Liver (tissue), 10 donors: ENCODE measurements at places on chromosomes 16 and 17.
A peak's percentile ranks its signal among the peaks of the same experiment; 100 is the strongest.

DNA sequence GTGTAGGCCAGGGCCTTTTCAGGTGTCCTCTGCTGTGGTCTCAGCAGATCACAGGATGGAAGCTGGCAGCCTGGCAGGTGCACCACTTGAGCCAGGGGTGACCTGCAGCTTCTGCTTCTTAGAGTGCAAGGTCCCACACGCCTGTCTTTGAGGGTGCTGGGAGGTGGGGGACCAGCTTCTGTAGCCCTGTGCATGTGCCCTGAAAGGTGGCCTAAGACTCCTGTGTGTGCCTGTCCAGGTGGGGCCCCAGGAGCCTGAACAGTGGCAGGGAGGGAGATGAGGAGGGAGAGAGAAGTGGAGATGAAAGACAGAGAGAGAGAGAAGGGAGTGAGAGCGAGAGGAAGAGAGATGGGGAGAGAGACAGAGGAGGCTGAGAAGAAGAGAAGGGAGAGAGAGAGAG lies 46.2 kb downstream of the LGALS9 start:
- DNase-seq: no peak

- no peak for DNase-seq
Observed at GRCh38 chr17:81998691-81999438, 21.4 kb downstream of the ASPSCR1 start.

DNA sequence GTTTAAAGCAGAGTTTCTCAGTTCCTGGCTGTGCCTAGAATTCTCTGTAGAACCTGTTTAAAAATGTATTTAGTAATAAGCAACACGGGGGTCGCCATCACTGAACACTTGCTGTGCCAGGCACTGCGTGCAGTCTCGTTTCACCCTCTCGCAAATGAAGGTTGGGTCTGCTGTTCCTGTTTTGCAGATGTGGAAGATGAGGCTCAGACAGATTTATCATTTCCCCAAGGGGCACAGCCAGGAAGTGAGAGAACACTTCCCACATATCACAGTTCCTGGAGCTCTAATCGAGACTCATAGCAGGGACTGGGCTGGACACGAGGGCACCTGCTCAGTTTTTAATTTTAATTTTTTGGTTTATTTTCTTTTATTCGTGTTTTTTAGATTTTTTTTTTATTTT lies 122.7 kb downstream of the ABCC6 start:
- no peak for DNase-seq

GRCh38 chr17:6755281-6755680 lies 565 bp upstream of the XAF1 start:
- DNase-seq: no peak

DNA sequence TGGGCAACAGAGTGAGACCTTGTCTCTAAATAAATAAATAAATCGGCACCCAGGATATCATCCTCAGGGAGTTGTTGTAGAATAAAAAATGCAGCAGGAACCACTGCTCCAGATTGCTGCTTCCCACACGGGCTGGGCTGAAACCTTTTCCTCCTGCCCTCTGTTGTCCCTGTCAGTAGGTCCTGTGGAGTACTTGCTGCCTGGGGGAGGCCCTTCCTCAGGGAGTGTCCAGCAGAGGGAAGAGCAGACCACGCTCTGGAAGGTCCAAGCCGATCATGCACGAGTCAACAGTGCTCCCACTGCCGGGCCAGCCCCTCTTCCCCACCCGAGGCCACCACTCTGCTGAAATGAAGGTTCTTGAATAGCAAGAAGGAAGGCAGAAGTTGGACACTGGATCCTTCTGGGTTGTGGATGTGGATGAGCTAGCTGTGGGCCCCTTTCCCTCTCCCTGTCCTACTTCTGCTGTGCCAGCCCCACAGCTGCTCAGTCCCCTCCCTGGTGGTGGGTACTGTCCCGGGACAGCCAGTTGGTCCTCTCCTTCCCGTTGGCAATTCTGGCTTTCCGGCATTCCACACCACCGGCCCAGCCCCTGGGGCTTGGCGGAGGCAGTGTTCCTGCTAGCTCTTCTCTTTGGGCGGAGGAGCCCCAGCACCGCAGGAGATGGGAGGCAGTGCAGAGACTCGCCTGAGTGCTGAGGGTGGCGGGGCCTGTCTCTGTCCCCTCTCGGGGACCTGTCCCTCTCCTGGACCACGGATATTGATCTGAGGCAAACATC lies 10.8 kb downstream of the CDK5R1 start:
- no peak for DNase-seq

DNA sequence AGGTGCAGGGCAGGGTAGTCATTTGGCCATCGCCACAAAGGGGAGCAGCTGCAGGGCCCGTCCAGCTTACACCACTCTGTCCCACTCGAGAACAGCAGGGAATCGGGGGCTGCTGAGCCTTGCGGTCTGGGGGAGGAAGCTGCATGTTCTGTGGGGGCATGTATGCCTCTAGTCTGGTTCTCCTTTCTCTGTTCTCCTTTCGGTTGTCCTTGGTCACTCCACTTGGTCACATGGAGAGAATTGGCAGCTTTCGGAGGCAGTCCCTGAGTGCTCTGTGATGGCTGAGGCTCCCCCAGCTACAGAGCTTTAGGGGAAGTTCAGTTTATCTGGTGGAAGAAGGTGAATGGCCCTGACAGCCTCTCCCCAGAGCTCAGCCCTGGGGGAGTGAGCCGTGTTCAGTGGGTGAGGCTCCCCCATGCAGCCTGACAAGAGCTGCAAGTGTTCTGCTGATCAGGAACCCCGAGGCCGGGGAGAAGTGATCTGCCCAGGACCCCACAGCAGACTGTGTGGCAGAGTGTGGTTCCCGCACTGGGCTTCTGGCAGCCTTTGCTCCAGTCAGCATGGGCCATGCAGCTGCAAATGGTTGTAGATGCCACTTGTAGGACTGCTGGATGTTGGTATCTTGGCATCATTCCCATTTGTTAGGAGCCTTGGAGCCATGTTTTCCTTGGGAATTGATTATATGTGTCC lies 22.3 kb upstream of the SMPD3 start:
- no peak for DNase-seq

DNA sequence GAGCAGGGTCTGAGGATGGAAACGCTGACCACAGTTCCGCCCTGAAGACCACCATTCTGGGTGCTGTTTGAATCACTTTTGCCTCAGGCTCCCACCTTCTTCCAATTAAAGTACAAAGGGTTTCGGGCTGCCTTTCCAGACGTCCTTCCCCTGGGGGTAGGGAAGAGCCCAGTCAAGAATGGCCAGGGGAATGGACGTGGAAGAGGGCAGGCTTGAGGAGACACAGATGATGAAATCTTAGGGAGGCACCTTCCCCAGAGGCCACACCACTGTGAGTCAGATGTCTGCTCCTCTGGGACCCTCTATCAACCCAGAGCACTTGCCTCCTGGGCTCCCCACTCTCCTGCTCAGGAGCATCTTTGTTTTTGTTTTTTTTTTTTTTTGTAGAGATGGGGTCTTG lies 27.5 kb upstream of the MTSS2 start:
- DNase-seq: no peak

DNA sequence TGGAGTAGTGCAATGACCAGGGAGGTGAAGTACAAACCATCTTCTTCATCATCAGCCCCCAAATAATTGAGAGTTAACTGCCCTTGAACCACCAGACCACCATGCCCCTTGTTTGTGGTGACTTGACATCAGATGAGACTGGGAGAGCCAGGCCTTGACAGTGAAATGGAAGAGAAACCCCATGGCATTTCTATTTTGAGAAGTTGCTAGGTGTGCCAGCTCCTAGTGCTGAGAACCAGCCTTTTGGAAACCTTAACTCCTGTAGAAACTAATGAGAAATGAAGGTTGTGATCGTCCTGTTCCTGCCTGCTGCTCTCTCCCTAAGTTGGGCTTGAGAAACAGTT lies 2.8 kb downstream of the TMEM94 start:
- no peak for DNase-seq

- no peak for DNase-seq
Observed at GRCh38 chr16:83550183-83550569, 257.6 kb upstream of the HSBP1 start.

- no peak for DNase-seq
Observed at GRCh38 chr17:73551759-73552158, 92.5 kb downstream of the SDK2 start.

- no peak for DNase-seq
Observed at GRCh38 chr17:81252326-81252986, 13.3 kb downstream of the NDUFAF8 start.

DNA sequence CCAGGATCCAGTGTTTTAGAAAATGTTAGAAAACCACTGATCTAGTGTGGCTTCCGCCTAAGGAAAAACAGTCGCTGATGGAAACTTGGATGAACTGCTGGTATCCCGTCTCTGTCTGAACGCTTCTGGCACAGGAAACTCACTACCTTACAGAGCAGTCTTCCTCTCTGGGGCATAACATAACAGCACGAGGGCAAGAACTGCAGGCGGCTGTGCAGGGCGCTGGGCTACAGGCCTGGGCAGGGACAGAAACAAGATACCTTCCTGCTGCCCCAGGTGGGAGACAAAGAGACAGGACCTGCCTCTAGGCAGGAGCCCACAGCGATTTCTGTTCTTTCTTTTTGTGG lies 10.5 kb downstream of the MXRA7 start:
- no peak for DNase-seq

DNA sequence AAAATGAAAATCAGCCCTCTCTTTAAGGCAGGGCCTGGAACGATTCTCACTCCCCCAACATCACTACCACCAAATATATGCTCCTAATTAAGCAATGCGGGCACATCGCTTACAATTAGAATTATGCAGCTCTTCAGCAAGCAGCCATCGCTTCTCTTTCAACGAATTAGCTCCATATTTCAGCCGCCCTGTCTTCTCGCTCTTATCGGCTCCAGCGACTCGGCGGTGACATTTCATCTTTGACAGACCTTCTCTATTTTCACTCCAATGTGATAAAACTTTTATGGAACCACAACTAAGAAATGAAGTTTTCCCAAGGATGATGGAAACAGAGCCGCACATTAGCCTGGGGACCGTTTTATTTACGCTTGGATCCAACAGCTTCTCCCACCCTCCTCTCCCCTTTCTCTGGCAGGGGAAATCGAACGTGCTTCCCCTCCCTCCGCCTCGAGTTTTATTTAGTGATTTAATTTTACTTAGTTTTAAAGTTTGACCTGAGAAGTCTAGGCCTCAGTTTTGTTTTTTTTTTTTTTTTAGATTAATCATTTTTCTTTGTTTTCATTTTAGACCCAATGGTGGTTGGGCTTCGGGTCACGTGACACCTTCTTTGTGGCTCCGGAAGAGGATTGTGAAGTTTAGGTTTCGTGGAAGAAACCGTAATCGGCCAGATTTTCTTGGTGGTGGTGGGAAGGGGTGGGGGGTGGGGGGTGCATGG lies 3.1 kb upstream of the HOXB2 start:
- DNase-seq: peak; percentile 42

DNA sequence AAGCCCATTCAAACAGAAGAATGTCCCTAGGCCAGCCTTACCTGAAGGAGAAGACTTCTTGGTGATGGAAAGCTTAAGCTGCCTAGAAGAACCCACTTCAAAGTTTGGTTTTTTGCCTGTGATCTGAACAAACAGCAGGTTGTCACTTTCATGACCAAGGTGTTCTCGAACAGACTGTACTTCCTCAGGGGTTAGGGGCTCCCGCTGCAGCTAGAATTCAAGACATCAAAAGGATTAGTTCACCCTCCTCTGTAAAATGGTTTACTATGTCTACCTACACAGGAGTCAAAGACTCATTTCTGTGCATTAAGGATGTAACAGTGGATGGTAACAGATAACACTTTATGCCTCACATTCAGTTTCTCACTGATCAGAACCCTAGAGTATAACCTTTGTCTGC lies 13.2 kb downstream of the CIAPIN1 start:
- DNase-seq: no peak

DNA sequence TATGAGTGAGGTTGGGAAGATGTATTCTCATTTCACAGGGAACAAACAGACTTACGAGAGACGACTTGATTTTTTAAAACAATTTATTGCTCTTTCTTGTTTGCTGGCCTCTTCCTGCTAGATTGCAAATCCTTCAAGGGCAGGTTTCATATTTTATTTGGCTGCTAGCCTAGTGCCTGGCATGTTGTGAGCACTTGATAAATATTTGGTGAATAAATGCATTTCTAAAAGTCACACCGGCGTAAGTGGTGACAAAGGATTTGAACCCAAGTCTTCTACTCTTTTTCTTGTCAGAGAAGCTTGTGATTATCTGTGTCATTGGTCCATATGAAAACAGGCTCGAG lies 1.4 kb downstream of the WWP2 start:
- no peak for DNase-seq

GRCh38 chr16:90055371-90055770 lies 21.8 kb downstream of the PRDM7 start:
- no peak for DNase-seq

DNA sequence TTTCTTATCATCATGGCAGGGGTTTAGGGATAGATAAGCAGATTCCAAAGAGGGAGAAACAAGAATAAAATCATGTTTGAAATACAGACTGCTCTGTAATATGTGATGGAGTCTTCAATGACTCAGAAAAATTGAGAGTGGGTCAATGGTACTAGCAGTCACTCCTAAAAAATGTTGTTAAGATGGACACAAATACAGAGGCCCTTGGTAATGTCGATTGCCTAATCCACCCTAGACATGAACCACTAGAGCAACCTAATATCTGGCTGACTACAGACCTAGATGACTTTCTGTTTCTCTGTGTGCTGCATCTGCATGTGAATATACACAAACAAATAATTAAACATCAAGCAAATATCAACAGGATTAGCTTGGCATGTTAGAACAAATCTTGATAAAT lies 135.8 kb downstream of the CDH8 start:
- DNase-seq: no peak

GRCh38 chr16:1108299-1109252 lies 12.5 kb upstream of the C1QTNF8 start:
- DNase-seq: no peak

- no peak for DNase-seq
Observed at GRCh38 chr17:80839026-80839345, 152.7 kb upstream of the CHMP6 start.

- no peak for DNase-seq
Observed at GRCh38 chr16:23104032-23104955, 45.0 kb downstream of the USP31 start.

DNA sequence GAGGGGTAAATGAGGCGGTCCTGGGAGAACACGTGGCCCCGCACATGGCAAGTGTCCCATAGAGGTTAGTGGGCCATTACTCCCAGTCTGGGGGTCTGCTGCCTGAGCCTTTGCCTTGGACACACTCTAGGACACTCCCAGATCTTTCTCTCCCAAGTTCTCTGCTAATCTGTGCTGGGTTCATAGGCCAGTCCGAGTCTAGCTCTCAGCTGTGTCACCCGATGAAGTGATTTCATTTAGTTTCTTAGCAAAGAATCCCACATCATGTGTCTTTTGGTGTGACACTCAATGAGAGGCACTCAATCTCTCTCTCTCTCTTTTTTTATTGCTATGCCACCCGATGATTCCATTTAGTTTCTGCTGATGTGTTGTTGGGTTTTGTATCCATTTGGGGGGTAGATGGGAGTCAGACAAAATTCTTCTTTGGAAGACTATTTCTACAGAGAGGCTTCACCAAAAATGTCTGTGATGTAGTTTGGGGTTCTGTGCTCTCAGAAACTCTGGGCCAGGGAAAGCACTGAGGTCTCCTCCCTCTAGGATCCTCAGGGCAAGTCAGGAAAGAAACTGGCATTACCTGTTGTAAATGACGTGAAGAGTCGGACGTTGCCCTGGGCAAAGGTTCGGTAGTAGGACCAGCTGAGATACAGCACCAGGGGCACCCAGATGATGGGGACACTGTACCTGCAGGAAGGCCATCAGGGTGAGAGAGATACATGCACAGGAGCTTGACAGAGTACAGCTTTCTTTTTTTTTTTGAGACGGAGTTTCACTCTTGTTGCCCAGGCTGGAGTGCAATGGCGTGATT lies 25.2 kb upstream of the MLKL start:
- DNase-seq: no peak
